ENCODE measurements at places on chromosomes 5 and 9.

DNA sequence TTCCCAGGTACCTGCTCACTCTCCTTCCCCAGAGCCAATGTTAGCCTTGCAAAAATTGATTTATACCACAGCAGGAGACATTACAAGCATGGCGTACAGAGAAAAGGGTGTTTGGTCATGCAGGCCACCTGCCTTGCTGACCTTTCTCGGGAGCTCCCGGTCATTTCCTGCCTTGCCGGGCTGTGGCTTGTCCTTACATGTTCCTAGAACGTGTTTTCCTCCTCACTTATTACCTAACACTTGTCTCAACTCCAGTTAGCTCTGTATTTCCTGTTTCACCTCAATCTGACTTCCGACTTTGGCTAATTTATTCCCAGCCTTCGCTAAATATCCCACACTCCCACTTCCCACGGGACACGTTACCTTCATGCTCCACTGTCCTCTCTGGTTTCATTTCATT, 282.5 kb downstream of the ICE1 start:
- no peak for DNase-seq

GRCh38 chr9:109856785-109857184, 76.8 kb downstream of the PALM2AKAP2 start:
- DNase-seq = no peak

GRCh38 chr5:119171686-119172085, 100.8 kb downstream of the DMXL1 start:
- DNase-seq = no peak

DNA sequence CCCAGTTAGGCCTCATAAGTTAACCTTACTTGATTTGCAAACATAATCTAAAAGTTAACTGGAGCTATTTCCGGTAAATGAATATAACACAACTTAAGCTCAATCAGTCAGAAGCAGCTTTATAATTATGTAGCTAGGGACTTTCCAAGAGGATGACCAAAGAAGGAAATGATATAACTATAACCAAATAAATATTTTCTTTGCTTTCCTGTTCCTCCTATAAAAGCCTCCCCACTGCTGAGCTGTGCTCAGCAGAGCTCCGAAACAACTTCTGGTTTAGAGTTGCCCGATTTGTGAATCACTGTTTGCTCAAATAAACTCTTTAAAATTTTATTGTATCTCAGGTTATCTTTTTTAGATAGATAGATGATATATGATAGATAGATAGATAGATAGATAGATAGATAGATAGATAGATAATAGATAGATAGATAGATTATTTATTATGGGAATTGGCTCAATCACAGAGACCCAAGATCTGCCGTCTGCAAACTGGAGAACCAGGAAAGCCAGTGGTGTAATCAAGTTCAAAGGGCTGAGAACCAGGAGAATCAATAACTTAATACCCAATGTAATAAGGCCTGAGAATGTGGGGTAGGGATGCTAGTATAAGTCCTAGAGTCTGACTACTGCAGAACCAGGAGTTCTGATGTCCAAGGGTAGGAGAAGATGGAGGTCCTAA, 19.3 kb upstream of the TMEM161B start:
- DNase-seq = no peak

- DNase-seq = no peak
Observed at GRCh38 chr5:145872486-145872885, 328 bp downstream of the GRXCR2 start.

DNA sequence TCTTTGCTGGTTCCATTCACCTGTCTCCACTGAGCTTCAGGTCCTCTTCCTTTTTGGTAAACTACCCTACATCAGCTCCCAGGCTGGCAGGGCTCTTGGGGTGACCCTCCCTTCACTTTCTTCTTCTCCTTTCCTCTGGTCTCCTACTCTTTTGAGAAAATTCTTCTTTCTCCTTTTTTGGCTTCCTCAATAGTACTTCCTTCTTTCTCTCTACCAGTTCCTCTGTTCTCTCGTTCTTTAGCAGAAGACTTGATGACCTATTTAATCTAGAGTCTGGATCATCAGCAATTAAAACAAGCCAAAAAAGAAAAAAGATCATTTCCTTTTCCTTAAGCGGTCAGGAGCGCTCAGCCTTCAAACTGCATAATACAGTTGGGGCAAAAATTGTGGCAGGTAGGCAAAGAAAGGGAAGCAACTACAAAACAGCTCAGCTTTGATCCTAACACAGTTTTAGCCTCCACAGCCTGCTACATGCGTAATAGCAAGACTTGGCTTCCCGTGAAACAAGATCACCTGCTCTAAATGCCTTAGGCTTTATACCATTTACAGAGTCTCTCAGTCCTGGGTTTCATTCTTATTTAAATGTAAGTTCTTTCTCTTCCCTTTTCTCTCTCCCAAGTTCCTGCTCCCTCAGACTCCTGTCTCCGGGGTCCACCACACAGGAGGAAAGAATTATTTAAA, 14.0 kb upstream of the GSN start:
- no peak for DNase-seq

DNA sequence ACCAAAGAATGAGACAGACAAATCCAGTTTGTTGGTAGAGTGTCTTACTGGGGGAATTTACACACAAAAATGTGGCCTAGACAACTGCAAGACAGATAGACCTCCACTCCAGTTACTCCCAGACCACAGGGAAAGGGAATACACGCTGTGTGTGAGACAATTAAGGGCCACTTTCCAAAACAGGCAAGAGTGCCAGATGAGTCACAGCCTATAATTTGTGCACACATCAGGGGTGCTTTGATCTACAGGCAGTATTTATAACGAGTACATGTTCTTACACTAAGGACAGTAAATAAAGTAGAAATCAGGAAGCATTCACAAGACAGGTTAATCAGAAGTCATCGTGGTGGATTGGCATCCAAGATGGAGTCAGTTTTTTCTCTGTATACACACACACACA, 114.8 kb downstream of the ZNF622 start:
- no peak for DNase-seq

GRCh38 chr9:87662808-87663528, 63.0 kb upstream of the CTSL start:
- peak; percentile 64 for DNase-seq

- no peak for DNase-seq
Observed at GRCh38 chr5:123094237-123094918, 5.3 kb downstream of the PRDM6 start.

GRCh38 chr9:34386656-34387055, 10.0 kb upstream of the MYORG start:
- no peak for DNase-seq

GRCh38 chr5:179304871-179305270, 40.4 kb downstream of the ADAMTS2 start:
- no peak for DNase-seq

GRCh38 chr9:116673375-116673774, 13.7 kb upstream of the TRIM32 start:
- DNase-seq = no peak

DNA sequence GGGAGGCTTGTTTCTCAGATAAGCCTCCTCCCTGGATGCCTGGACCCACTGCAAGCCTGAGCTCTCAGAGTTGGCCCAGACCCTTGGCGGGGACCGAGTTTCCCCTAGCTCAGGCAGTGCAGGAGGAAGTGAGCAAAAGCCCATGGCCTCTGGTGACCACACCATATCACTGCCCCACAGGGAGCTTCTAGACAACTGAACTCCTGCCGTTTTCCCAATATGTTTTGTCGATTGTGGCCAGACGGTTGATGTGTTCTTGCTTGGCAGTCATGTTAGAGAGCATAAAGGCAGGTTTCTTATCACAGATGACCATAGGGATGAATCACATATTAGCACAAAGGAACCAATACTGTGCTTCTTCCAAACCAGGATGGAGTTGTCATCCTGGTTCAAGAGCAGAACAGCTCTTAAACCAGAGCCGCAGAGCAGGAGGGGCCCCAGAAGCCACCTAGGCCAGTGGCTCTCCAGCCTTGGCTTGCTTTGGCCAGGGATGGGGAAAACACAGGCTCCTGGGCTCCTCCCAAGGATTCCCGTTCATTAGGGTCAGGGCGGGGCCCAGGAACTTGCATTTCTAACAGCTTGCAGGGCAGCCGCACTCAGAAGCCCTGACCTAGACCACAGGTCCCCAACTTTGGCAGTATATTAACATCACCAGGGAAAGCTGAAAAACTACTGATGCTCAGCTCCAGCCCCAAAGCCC, 113.1 kb upstream of the TBC1D2 start:
- no peak for DNase-seq

DNA sequence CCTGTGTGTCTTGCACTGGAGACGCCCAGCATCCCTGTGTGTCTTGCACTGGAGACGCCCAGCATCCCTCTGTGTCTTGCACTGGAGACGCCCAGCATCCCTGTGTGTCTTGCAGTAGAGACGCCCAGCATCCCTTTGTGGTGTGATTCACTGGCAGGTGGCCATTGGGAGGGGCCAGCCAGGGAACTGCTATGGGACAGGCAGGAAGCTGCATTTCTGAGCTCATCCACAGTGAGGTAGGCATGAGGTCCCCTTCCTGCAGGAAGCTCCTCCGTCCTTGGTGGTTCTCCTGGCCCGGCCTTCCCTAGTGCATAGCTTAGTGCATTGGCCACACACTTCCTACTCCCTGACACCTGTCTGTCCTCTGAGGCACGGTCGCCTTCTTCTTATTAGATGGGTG, 43.5 kb downstream of the IRX1 start:
- no peak for DNase-seq

DNA sequence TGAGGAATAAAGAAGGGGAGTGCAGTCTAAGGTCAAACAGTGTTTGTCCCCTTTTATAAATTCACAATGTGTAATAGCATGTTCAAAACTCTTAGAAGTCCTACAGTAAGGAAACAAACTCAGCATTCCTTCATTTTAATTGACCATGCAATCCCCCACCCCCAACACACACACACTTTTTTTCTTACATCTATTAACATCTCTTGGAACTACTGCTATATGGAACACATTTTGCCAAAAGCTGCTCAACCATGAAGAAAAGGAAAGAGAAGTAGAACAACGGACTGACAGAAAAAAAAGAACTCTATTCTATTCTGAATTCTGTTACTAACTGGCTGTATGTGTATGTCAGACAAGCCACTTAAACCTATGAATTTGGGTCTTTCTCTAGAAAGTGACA, 2.8 kb upstream of the CTNNAL1 start:
- DNase-seq = no peak

GRCh38 chr5:83527221-83527620, 55.7 kb downstream of the VCAN start:
- DNase-seq = no peak

- DNase-seq = no peak
Observed at GRCh38 chr9:91809581-91810285, 140.3 kb downstream of the ROR2 start.

DNA sequence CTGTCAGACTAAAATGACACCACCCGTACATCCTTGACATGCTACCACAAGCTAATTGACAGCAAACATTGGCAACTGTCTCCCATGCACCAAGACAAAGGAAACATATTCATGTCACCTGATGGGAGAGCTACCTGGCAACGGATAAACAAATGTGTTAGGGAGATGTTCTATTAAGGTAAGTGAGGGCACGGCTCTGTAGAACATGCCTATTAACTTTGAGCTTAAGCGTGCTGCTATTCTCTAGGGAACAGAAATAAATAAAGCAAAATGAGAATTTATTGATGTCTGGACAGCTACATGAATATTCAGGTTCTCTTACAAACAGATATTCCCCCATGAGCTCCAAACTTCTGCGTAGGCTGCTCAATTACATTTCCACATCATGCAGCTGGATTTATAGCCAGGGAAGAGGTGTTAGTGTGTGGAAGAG, 361.4 kb upstream of the RFX3 start:
- DNase-seq = no peak

GRCh38 chr9:114539701-114540380, 34.6 kb upstream of the WHRN start:
- DNase-seq = no peak

GRCh38 chr5:126385524-126386502, 37.4 kb upstream of the GRAMD2B start:
- DNase-seq = no peak

GRCh38 chr9:131598121-131598520, 52.8 kb downstream of the PRRT1B start:
- no peak for DNase-seq

DNA sequence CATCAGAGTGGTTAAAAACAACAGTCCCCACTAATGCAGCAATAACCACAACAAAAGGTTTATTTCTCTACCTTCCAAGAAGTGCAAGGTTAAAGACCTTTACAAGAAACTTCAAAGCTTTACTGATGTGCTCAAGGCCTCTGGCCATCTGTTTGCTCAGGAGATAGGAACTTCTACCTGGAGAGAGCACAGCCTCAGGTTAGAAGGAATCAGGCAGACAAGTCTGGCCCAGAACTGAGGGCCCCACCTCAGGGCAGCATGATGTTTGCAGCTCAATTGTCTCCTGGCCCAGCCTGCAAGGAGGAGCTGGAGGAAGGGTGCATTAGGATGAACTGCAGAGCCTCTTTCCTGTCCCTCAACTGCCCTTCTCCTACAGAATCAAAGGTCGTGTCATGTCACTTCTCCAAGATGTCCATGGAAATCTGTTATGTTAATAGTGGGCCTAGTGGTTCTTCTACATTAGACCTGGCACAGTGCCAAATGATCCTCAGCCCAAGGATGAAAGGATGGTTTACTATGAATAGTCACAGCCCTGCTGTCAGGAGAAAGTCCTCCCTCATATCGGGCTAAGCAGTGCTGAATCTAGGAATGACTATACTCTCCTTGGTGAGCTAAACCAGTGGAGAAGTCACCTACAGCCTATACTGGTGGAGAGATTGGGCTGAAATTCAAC, 98.9 kb upstream of the NTRK2 start:
- no peak for DNase-seq

- no peak for DNase-seq
Observed at GRCh38 chr9:109319626-109320241, 1.1 kb downstream of the EPB41L4B start.

GRCh38 chr9:96031916-96032534, 156.5 kb downstream of the ERCC6L2 start:
- no peak for DNase-seq

DNA sequence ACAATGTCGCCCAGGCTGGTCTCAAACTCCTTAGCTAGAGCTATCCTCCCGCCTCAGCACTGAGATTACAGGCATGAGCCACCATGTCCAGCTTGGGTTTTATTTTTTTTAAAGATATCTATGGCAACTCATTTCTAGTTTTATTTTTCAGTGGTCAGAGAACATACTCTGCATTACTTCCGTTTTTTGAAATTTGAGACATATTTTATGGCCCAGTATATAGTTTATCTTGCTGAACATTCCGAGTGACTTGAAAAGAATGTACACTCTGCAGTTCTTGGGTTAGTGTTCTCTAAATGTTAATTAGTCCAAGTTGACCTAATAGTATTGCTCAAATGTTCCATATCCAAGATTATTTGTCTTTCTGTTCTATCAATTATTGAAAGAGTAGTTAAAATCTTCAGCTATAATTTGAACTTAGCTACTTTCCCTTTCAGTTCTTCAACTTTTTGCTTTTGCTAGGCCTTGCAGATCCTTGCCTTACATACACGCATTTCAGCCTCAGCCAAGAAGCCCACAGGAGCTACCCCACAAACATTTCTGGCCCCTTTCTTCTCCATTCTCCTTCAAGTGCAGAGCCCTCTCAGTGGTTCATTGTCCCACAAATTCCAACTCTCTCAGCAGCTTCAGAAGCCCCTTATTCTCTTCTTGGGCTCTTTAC, 22.3 kb upstream of the SNAPC3 start:
- no peak for DNase-seq
